Activated T-helper 2 cell treated with anti-CD3 and anti-CD28 coated beads, Interferon-gamma antibody, Interleukin-2, Interleukin-4, amounts not matched to agents 10 μg/mL and 5 μg/mL and 100 μg/mL, durations not matched to agents 14 hours and 24 hours and 36 hours (primary cell): ENCODE measurements at places on chromosomes 2 and 18. TPM values are rescaled to one million over a fixed set of nuclear protein-coding genes. Genes with fewer than 3 reads are reported as not detected.

Gene BAZ2B
- total RNA-seq = 6.4 and 6.5 TPM in 2 replicates

Gene COL4A4
- not detected in 2 replicates for total RNA-seq

Gene UPP2
- not detected in 2 replicates for total RNA-seq

GRCh38 chr2:207450186-207450585 lies 79.6 kb upstream of the CREB1 start:
- DNase-seq = no peak

- no peak for DNase-seq
Observed at GRCh38 chr2:208466151-208466919, 59.7 kb downstream of the PTH2R start.

- no peak for DNase-seq
Observed at GRCh38 chr18:8397034-8397433, 212.2 kb upstream of the RAB12 start.

- no peak for DNase-seq
Observed at GRCh38 chr2:71474116-71474743, 20.9 kb downstream of the DYSF start.

GRCh38 chr2:37080689-37081088 lies 3.5 kb downstream of the HEATR5B start:
- DNase-seq = no peak
